Temporal lobe (tissue), 4 donors: ENCODE measurements at places on chromosomes 2 and 18. TPM values are rescaled to one million over a fixed set of nuclear protein-coding genes. Genes with fewer than 3 reads are reported as not detected.

The KCNIP3 gene
- 3.0 TPM for total RNA-seq

The ACTG2 gene
- 0.98 TPM for total RNA-seq

The AQP4 gene
- total RNA-seq: 84.8 TPM

The HEATR5B gene
- 89.7 TPM for total RNA-seq

The CYP1B1 gene
- total RNA-seq: 9.3 TPM

The SPHKAP gene
- 37.4 TPM for total RNA-seq

The FBLN7 gene
- total RNA-seq: 2.5 TPM

The LIPG gene
- 11.8 TPM for total RNA-seq

The BUB1 gene
- total RNA-seq: 6.1 TPM

The L3MBTL4 gene
- 19.7 TPM for total RNA-seq

The DAW1 gene
- 1.5 TPM for total RNA-seq

The RAPGEF4 gene
- total RNA-seq: 13.5 TPM

The MC5R gene
- total RNA-seq: 0.25 TPM

The MATN3 gene
- total RNA-seq: 2.0 TPM

The ZBTB7C gene
- total RNA-seq: 2.0 TPM

The TAF4B gene
- total RNA-seq: 1.5 TPM

The UGT1A3 gene
- not detected for total RNA-seq

The TLX2 gene
- total RNA-seq: not detected

The MAP3K19 gene
- 1.7 TPM for total RNA-seq

The GCFC2 gene
- total RNA-seq: 12.5 TPM

The SERPINB12 gene
- not detected for total RNA-seq

The BIRC6 gene
- 193 TPM for total RNA-seq
